ENCODE measurements at places on chromosomes 11 and 22. TPM values are rescaled to one million over a fixed set of nuclear protein-coding genes. Genes with fewer than 3 reads are reported as not detected.

USH1C gene
- total RNA-seq, result not detected

SCGB1A1 gene
- not detected for total RNA-seq

TTC36 gene
- 0.59 TPM for total RNA-seq

KREMEN1 gene
- 0.11 TPM for total RNA-seq

C11orf16 gene
- total RNA-seq, result not detected

DDI1 gene
- total RNA-seq, result not detected

B3GAT1 gene
- 0.11 TPM for total RNA-seq

KRTAP5-10 gene
- not detected for total RNA-seq

APOL5 gene
- not detected for total RNA-seq
